Inflammatory macrophage (primary cell): ENCODE measurements at places on chromosomes 5 and 9.

DNA sequence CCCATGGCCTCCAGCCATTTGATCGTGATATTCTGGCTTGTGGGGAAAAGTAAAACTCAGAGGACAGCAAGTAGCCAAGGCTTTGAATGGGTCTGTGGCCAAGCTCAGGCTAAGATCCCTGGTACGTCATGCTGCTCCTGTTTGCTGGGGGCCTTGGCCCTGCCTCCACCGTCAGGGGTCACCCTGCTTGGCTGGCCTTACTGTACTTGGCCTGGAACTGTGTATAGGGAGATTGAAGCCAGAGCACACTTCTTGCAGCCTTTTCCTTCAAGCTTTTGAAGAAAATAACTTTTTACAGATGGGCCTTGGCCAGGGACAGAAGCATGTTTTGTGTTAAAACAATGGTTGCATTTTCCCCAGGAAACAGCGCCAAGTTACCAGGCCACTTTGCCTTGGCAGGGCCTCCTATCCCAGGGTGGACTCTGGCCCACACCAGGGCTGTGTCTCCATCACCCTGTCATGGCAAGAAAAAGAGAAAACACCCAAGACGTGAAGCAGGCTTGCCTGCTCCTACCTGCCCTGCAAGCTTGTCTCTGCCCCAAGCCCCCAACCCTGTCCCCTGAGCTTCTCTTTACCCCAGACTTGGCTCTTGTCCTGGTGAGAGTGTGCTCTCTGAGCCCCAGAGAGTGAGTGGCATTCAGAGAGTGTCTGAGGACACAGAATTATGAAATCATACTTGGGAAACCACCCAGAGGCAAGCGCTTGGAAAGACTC lies 286.9 kb downstream of the GADD45G start:
- no peak for DNase-seq

DNA sequence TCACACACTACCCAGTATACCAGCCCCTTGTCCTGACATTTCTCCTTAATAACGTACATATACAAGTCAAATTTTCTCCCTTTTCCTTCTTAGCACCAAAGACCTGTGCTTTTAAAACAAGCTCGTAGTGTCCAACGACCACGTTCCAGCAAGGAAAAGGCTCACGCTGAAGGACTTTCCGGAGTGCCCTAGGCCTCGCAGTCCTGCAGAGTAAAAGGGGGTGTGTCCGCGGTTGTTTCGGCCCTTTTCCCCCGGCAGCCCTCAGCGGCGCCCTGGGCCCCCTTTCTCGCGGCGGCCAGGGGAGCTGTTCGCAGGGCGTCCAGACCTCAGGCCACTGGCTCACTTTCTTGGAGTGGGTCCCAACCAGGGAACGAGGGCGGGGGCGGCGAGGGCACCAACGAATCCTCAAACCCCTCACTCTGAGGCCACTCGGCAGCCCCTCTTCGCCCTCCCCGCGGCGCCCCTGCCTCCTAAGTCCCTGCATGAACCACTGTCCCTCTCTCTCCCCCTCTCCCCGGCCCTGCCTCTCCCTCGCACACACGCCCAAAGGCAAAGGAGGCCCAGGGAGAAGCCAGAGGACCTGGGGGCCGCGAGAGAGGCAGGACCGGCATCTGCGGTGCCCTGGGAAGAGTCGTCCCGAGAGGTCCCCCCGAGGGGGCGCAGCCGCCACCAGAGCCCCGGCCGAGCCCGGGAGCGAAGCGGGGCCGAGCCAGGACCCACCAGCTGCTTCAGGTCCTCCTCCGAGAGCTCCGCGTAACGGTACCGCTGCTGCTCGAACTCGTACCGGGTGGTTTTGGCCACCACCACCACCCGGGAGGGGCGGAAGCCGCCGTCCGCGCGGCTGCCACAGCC lies 720 bp downstream of the NADK2 start:
- DNase-seq: peak; percentile 36

- DNase-seq: no peak
Observed at GRCh38 chr5:25515525-25515924, 870.7 kb upstream of the CDH10 start.

- DNase-seq: no peak
Observed at GRCh38 chr9:125807079-125807478, 59.9 kb downstream of the PBX3 start.

- DNase-seq: peak; percentile 63
Observed at GRCh38 chr9:136947028-136947891, 2.2 kb downstream of the C8G start.

DNA sequence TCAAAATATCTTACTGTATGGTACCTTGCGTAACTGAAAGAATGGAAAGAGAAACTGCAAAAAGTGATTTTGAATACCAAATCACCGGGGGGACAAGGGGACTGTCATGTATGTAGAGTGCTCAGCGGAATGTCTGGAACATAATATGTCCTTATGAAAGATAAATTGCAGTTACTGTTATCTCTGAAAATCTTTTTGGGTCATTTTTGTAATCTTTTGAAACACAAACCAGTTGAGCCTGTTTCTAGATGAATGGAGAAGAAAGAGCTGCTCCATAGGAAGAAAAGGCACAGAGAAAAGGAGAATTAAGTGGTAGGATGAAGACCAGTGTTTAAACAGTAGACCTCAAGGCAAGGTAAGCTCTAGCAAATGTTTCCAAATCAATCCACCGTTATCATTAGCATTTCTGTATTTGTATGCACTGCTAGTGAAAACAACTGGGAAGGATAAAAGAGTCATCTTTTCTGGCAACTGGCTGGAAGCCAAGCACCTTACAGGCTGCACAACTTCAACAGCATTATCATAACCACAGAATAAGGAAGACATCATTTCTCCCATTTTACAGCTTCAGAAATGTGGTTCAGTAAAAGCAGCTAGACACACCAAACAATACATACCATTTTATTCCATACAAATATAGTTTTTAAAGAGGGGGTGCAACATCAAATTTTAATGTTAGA lies 158.5 kb downstream of the TRPM3 start:
- DNase-seq: no peak

GRCh38 chr5:6236170-6236793 lies 142.1 kb downstream of the MED10 start:
- no peak for DNase-seq

DNA sequence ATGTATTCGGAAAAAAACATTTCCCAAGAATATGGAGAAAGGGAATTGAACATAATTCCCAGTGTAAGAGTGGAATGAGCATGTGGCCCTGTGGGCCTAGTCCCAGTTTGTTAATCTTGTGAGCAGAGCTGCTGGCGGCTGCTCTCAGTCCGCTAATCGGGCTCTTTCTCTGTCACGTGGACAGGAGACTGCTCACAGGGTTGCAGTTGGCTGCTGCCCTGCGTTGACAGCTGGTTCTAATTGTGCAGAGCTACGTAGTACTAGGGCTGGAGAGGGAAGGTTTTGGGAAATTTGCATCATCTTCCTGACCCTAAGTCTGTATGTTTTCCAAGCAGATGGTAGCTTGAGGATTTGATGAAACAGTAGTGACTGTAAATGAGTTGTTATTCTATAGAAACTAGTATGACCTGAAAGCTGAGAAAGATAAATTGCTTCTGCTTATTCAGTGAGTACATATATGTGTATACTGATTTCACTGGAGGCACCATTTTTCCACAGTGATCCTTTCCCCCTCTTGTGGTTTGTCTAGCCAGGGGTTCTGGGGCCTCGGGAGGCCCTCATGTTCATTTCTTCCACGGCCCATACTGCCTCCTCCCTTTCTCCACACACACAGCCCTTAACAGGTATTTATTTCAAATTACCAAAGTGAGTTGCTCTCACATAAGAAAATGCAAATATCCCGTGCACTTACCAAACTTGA lies 100.6 kb downstream of the ANGPTL2 start:
- DNase-seq: no peak

GRCh38 chr5:155154973-155155372 lies 141.4 kb downstream of the KIF4B start:
- DNase-seq: no peak

DNA sequence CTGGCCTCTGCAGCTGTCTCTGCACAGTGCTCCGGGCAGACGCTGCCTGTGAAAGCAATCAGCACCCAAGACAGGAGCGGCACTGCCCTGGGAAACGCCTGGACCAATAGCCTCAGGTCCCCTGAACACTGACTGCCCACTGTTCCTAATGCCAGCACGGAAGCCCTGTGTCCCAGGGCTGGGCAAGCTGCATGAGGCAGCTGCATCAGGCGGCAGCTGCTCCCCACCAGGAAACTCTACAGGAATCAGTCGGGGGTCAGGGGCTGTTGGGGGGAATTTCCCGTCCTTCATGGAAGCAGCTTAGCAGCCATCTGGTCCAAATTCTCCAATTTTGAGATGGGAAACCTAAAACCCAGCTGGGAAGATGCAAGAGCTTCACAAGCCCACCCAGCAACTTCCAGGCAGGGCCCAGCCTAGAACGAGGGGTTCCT lies 118.6 kb downstream of the VAV2 start:
- no peak for DNase-seq

DNA sequence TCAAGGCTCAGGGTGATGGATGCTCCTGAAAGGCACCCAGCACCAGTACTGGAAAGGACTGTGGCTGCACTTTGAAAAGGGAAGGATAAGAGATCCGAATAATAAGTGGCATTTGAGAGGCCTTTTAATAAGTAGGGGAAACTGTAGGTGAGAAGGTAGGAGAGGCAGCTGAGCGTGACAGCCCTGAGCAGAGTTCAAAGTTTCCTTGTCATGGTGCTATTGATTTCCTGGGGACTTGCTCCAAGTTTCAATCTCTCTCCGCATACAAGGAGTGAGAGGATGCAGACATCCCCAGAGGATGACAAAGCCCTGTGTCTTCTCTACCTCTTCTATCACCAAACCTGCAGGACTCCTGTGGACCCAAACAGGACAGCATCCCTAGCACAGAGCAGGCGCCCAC lies 354.5 kb downstream of the SPOCK1 start:
- no peak for DNase-seq

DNA sequence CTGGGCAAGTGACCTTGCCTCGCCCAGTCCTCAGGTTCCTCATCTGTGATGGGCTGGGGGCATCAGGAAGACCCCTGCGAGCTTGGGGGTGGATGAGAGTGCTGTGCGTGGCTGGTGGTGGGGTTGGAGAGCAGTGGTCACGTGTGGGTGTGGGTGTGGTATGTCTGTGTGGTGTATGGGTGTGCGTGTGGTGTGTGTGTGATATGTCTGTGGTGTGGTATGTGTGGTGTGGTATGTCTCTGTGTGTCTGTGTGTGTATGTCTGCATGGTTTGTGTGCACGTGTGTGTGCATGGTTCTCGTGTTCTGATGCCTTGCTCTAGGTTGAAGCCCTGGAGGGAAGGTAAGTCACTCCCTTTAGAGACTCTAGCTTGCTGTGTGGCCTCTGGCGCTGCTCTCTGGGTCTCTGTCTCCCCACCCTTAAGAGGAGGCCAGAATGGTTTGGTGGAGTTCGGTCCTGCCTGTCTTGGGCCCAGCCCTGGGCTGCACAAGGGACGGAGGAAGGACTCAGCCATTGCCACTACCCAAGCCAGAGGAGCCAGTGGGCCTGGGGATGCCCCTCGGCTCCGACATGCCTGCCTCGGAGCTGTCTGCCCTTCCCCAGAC lies 87.0 kb downstream of the RXRA start:
- DNase-seq: no peak
